Activated CD4-positive, alpha-beta T cell treated with anti-CD3 and anti-CD28 coated beads, Interleukin-2, amount 10 ng/mL, durations not matched to agents 7 days and 5 days (primary cell): ENCODE measurements at places on chromosomes 1 and 21. TPM values are rescaled to one million over a fixed set of nuclear protein-coding genes. Genes with fewer than 3 reads are reported as not detected.
A peak's percentile ranks its signal among the peaks of the same experiment; 100 is the strongest.

Gene PRAMEF1
- total RNA-seq: not detected

- peak overlapping the region; percentile 50 for H3K4me3 ChIP-seq
- peaks cover 34% of the 10 kb centered on the region for H3K36me3 ChIP-seq
- H3K27me3 ChIP-seq: no peaks in the 10 kb centered on the region
- peak; percentile 50 for DNase-seq
- peaks cover 93% of the 10 kb centered on the region for H3K4me1 ChIP-seq
These were observed 5.3 kb downstream of the SLAMF7 start for GRCh38 chr1:160744199-160744851.

Gene FCRL4
- not detected for total RNA-seq

- no peaks in the 10 kb centered on the region for H3K27me3 ChIP-seq
- H3K4me1 ChIP-seq: no peaks in the 10 kb centered on the region
- H3K4me3 ChIP-seq: no peak overlapping the region
These were observed 13.9 kb downstream of the WNT2B start for GRCh38 chr1:112522621-112523020.

Gene TMEM269
- 0.25 TPM for total RNA-seq

GRCh38 chr1:228825840-228826484, 90.7 kb downstream of the RHOU start:
- peaks cover 4% of the 10 kb centered on the region for H3K27me3 ChIP-seq
- DNase-seq: no peak
- peak overlapping the region; percentile 26 for H3K27ac ChIP-seq
- no peak overlapping the region for H3K4me3 ChIP-seq
- peaks cover 38% of the 10 kb centered on the region for H3K4me1 ChIP-seq

DNA sequence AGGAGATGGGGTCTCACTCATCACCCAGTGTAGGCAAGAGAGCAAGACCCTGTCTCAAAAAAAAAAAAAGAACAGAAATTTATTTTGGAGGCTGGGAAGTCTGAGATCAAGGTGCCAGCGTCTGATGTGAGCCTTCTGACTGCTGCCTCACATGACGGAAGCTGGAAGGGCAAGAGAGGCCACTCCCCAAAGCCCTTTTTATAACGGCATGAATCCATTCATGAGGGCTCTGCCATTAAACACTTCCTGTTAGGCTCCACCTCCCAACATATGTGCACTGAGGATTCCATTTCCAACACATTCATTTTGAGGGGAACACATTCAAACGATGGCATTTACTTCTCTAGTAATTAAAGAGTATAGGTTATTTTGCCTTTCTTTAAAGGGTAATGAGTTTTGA, 50.9 kb upstream of the C1orf198 start:
- H3K27ac ChIP-seq: no peak overlapping the region
- H3K36me3 ChIP-seq: peaks cover 39% of the 10 kb centered on the region
- no peak overlapping the region for H3K4me3 ChIP-seq
- H3K27me3 ChIP-seq: no peaks in the 10 kb centered on the region

- no peak for DNase-seq
- no peak overlapping the region for H3K4me3 ChIP-seq
- H3K36me3 ChIP-seq: no peaks in the 10 kb centered on the region
- no peaks in the 10 kb centered on the region for H3K4me1 ChIP-seq
- H3K27ac ChIP-seq: no peak overlapping the region
These were observed 35.9 kb downstream of the GLUL start for GRCh38 chr1:182355723-182356098.

DNA sequence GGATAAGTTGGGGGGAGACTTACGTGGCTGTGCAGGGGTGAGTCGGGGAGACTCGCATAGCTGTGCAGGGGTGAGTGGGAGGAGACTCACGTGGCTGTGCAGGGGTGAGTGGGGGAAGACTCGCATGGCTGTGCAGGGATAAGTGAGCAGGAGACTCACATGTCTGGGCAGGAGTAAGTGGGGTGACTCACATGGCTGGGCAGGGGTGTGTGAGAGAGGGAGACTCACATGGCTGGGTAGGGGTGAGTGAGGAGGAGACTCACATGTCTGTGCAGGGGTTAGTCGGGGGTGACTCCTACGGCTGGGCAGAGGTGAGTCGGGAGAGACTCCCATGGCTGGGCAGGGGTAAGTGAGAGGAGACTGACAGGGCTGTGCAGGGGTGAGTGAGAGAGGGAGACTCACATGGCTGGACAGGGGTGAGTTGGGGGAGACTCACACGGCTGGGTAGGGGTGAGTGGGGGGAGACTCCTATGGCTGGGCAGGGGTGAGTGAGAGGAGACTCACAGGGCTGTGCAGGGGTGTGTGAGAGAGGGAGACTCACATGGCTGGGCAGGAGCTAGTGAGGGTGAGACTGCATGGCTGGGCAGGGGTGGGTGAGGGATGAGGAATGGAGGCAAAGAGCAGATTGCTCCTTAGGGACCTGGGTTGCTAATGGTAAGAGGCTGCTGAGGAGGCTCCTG, 56.0 kb upstream of the ABCG1 start:
- peaks cover 39% of the 10 kb centered on the region for H3K4me1 ChIP-seq
- no peak overlapping the region for H3K4me3 ChIP-seq
- H3K27me3 ChIP-seq: no peaks in the 10 kb centered on the region
- peak overlapping the region; percentile 20 for H3K27ac ChIP-seq

DNA sequence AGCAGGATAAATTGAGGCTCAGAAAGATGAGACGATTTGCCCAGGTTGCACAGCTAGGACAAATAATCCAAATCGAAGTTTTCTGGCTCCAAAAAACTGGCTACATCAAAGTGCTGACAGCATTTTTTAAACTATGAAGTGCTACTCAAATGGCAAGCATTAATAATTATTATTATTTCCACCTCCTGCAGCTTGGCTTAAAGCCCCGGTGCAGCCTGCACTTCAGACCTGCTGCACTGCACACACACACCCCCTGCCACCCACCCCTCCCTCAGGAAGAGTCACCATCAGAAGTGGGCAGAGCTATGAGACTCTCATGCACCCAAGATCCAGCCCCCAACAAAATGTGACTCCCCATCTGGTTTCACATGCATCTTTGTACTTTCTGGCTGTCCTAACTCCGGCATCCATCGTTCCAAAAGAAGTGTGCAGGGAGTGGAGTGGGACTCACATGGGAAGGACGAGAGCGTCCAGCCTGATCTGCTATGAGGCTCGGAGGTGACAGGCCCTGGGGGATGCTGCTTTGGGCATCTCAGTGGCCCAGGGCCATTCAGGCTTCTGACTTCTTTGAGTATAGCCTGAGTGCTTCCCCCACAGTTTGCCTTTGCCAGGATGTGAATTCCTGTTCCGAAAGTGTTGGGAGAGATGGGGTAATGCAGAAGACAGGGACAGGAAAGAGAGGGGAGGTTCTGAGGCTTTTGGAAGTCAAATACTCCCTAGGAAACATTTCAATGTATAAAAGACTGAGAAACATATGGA, 65.0 kb upstream of the FAM20B start:
- no peaks in the 10 kb centered on the region for H3K4me1 ChIP-seq
- no peak overlapping the region for H3K4me3 ChIP-seq
- no peaks in the 10 kb centered on the region for H3K36me3 ChIP-seq
- no peak overlapping the region for H3K27ac ChIP-seq
- no peak for DNase-seq
- no peaks in the 10 kb centered on the region for H3K27me3 ChIP-seq

- H3K27me3 ChIP-seq: peaks cover 2% of the 10 kb centered on the region
- no peak overlapping the region for H3K4me3 ChIP-seq
- peaks cover 8% of the 10 kb centered on the region for H3K4me1 ChIP-seq
- H3K36me3 ChIP-seq: no peaks in the 10 kb centered on the region
These were observed 21.0 kb downstream of the MTARC1 start for GRCh38 chr1:220807726-220808125.
